ENCODE measurements at places on chromosomes 5 and 9. TPM values are rescaled to one million over a fixed set of nuclear protein-coding genes. Genes with fewer than 3 reads are reported as not detected.

CD14 gene
- not detected for total RNA-seq

TIGD6 gene
- total RNA-seq = 3.5 TPM

IFNB1 gene
- total RNA-seq = not detected

SAPCD2 gene
- 1.0 TPM for total RNA-seq

FOXI1 gene
- 2.2 TPM for total RNA-seq

MLANA gene
- total RNA-seq = not detected

PKD2L2 gene
- not detected for total RNA-seq

SLC6A19 gene
- total RNA-seq = not detected

TIMD4 gene
- total RNA-seq = not detected

LMX1B gene
- 0.26 TPM for total RNA-seq

CFAP90 gene
- not detected for total RNA-seq

NIM1K gene
- 0.15 TPM for total RNA-seq

FLT4 gene
- total RNA-seq = 541 TPM

TXN gene
- total RNA-seq = 156 TPM

SPATA9 gene
- 0.33 TPM for total RNA-seq

TAS2R1 gene
- not detected for total RNA-seq

SLC36A1 gene
- 4.8 TPM for total RNA-seq

PRRT1B gene
- total RNA-seq = not detected

HTR4 gene
- total RNA-seq = not detected
